Stimulated activated CD4-positive, alpha-beta T cell treated with anti-CD3 and anti-CD28 coated beads, Interleukin-12 subunit alpha, Interleukin-12 subunit beta, amount 100 ng/mL, for 48 hours (primary cell): ENCODE measurements at places on chromosomes 1 and 21.

DNA sequence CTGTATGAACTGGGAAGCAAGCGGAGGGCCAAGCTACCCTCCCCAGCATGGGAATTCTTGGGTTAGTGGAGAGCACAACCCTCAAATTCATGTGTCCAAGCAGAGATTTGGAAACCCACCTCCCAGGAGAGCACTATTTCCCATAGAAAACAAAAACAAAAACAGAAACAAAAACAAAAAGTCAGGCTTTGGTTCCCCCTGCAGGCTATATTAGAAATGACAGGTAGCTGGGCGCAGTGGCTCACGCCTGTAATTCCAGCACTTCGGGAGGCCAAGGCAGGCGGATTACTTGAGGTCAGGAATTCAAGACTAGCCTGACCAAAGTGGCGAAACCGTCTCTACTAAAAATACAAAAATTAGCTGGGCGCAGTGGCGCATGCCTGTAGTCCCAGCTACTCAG is 10.8 kb downstream of the MINDY1 start:
- no peak for DNase-seq

GRCh38 chr1:202143011-202143767 is 1.3 kb downstream of the ARL8A start:
- no peak for DNase-seq

- no peak for DNase-seq
Measured at GRCh38 chr21:44329086-44329889, 9.9 kb downstream of the CFAP410 start.

GRCh38 chr1:24929398-24930259 is 447 bp downstream of the RUNX3 start:
- peak; percentile 38 for DNase-seq

DNA sequence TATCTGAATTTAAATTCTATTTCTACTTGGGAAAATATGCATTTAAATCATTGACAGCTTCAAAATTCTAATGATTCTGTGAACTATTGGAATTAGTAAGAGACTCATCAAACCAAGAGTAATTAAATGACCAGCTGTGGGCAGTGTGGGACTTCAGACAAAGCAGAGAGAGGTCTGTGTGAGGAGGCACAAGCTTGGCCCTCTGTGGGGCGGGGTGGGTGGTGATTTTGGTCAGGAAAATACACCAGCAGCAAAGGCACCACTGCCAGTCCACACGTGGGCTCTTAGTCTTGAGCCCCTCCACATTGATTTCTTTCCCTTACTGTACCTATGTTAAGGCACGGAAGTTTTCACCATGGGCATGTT is 39.2 kb upstream of the RAB4A start:
- DNase-seq = no peak

- no peak for DNase-seq
Measured at GRCh38 chr1:171480035-171480434, 5.3 kb upstream of the PRRC2C start.

DNA sequence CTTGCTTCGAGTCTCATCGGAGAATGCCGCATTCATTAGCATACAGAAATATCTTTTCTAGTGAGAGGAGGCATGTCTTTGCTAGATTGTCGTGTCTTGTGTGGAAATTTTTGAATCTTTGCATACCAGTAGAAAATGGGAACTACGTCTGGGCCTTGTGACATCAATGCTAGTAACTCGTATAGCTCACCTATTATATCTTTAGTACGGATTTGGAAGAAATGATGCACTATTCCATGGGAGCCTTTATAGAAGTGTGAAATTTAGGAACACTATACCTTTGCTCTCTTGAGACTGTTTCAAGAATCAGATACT is 835 bp downstream of the UHMK1 start:
- no peak for DNase-seq

DNA sequence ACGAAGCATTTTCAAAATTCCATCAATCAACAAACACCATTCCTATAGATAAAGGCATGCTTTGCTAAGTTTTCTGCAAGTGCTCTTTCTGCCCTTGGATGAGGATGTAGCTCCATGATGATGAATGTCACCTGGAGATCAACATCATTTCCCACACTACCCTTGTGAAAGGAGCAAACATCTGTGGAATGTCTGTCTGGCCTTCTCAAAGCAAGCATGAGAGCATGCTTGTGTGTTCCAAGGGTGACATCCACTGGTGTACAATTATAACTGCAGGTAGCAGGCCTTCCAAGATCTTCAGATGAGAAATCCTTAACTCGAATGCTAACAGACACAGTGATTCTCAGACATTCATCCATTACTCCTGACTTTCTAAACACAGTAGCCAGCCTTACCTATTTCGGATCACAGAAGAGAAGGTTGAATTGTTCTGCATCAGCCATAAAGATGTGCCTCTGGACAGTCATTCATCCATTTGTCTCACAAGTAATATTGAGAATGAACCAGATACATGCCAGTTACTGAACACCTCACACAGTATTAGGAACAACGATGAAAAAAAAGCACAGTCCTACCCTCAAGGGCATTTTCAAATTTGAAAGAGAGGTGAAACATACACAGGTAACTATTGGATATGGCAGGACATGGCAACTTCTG is 162.4 kb downstream of the TPR start:
- DNase-seq = no peak

GRCh38 chr1:182725259-182726255 is 41.2 kb upstream of the RGS8 start:
- DNase-seq = no peak

- no peak for DNase-seq
Measured at GRCh38 chr1:151661751-151662150, 49.9 kb downstream of the SNX27 start.

- DNase-seq = no peak
Measured at GRCh38 chr1:71881611-71882010, 400.7 kb downstream of the NEGR1 start.

DNA sequence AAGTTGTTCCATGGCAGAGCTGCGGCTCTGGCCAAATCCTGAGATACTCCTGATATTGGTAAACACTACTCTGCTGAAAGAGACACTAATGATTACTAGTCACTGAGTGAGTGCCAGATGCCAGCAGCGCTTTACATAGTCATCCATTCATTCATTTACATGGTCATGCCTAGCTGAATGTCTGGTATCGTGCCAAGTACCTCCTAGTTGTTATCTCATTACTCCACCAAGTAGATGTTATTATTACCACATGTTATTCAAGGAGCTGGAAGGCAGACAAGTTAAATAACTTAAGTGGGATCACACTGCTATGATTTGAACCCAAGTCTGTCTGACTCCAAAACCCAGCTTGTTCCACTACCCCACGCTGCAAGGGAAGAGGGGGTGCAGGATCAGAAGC is 4.7 kb downstream of the OLFML2B start:
- no peak for DNase-seq

- DNase-seq = no peak
Measured at GRCh38 chr1:87334351-87335174, 5.9 kb downstream of the LMO4 start.

- peak; percentile 46 for DNase-seq
Measured at GRCh38 chr1:225474986-225475820, 47.4 kb upstream of the LBR start.

DNA sequence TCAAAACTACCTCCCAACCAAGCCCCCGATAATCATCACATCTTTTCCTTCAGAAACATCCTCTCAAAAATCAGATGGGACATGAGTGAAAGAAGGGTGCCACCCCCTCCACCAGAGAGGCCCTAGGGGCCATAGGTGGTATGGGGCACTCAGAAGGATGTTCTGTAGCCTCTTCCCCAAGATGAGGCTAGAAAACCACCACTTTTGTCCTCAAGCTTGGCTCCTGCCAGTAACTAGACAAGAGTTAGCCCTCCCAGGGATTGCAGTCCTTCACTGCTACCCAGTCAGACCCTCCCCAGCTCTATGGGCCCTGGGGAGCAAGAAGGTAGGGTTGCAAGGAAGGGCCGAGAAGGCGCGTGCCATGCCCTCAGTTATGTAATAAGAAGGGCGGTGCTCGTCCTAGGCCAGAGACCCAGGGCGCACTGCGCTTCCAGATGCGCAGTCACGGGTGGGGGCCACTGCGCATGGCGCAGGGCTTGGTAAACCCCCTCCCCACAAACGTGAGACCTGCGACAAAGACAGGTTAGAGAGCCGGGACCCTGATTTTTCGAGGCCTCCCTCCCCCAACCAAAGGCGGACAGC is 69.7 kb downstream of the CD46 start:
- DNase-seq = no peak

DNA sequence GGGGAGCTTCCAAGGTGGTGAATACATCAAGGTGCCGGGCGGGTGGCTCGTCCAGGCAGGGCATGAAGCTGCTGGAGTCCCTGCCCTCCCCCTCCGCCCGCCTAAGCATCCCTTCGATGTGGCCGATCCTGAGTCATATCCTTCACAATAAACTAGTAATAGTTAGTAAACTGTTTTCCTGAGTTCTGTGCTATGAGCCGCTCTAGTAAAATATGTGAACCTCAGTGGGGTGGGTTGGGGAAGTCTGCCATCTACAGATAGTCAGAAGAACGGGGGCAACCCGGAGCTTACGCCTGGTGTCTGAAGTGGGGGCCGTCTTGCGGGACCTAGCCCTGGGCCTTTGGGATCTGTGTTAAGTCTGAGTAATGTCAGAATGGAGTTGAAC is 21.6 kb downstream of the C2CD2 start:
- DNase-seq = no peak

DNA sequence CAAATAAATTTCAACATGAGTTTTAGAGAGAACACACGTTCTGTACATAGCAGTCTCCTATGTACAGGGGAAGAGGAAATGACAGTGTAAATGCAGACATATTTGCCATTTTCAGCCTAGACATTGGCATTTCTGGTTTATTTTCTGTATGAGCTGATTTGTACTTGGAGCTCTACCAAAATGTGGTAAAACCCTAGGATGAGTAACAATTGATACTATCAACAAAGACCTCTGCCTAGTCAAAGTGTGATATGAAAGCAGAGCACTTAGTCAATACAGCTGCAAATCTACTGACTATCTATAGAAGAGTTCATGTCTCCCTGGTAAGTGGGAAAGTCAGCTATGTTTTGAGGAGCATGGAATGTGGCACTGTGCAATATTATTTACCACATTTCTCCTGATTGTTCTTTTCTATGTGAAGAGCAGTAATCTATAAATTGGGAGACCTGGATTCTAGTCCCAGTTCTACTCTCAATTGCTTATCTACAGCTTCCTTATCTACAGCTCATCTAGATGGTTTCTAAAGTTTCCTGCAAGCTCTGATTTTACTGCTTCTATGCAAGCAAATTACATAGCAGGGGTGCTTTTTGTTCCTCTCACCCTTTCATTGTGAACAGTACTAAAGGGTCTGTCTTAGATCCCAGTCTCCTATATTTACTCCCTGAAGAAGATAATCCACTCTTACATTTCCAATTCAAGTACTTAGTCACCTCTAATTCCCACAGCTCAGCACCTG is 334.2 kb downstream of the NTNG1 start:
- DNase-seq = no peak

DNA sequence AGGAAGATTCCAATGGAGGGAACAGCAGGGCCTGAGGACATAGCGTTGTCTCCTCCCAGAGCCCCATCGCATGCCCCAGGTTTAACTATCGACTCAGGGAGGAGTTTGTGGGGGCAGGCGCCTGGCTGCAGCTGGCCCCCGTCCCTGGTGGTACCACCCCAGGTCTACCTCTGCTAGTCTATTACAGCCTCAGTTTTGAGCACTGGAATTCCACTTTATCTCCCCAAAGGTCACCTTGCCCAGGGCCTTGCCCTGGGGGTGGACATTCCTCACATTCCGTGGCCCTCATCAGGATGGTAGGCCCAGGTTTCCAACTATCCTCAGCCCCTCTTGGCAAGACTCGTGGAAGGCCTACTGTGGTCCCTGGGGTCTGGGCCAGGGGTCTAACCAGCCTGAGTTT is 65.4 kb upstream of the SSBP3 start:
- DNase-seq = no peak

- no peak for DNase-seq
Measured at GRCh38 chr1:178916448-178917174, 45.7 kb upstream of the ANGPTL1 start.

DNA sequence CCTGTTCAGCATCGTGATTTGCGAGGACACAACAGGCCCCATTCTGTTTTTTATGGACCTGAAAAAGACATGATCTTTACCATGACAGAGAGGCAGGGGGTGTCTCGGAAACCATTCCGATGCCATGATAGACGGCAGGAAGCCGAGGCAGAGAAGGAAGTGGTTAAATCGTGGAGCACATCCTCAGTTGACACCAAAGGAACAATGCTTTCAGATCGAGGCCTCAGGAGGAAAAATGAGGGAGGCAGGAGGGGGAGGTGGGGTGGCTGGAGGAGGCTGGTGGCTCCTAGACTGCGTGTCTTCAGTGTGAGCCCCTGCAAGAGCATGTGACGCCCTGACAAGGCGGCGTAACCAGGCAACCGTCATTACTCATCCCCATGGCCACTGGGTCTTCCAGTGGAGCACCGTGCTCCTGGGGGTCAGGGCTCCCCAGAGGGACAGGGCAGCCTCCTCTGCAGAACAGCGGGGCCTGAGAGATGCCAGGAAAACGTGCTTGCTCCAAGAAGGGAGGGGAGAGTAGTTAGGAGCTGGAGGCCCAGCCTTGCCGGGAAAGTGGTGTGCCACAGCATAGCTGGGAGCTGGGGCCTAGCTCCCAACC is 172.8 kb upstream of the TMEM51 start:
- DNase-seq = no peak
